ENCODE measurements at places on chromosomes 5 and 9.

DNA sequence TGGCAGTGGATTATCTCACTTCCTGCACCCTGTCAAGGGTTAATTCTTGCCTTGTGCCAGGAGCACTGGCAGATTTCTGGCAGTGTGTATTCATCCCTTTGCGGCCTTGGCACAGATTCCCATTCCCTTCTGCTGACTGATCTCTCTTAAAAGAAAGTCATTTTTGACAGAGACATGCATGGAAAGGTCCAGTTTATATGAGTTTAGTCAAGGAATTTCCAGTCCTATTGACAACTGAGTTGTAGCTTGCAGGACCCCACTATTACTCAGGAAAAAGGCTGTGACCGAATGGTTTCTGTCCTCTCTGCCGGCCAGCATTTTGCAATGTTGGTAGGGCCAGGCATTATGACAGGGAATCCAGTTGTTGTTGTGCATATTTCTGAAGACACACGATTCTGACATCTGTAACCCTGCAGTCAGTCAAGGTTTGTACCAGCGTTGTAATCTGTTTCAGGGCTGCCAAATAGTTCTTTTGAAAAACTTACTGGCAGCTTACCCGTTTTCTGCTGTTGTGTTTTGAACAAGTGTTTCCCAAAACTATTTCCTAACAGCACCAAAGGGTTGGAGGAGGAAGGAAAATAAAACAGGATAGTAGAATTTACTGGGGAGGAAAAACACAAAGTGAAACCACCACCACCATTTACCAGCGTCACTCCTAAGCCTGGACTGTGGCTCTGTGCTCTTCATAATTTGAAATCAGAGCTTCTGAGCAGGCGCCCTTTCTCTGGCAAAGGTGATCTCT lies 243.4 kb upstream of the KLF4 start:
- DNase-seq: no peak

- no peak for DNase-seq
Measured at GRCh38 chr9:76718166-76718565, 46.1 kb upstream of the PCA3 start.

DNA sequence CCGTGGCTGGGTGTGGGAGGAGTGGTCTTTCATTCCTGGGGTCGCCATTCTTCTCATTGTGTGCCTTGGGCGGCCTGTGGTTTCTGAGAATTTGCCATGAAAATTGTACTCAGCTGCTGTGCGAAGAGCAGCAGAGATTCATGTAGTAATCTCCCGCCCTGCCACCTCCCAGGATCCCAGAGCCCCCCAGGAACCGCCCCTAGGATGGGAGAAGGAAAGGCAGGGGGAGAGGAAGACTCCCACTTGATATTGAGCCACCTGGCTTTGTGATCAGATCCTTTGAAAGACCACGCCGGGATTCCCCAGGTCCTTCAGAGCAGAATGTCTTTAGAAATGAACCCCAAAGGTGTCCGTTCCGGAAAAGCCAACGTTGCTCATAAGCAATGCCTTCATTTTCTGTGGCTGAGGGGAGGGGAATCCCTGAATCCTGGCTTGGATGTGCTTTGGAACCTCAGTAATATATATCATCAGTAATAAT lies 27.6 kb downstream of the NEURL1B start:
- DNase-seq: no peak

DNA sequence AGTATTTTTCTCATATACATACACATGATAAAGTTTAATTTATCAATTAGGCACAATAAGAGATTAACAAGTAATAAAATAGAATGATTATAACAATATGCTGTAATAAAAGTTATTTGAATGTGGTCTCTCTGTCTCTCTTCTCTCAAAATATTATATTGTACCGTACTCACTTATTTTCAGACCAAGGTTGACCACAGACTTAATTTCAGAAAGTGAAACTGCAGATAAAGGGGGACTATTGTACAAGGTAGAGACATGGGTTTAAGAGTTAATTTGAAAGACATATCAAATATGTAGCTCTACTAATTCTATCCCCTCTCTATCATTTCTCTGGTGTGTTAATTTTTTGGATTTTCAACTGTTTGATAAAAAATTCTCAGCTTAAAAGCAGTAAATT lies 20.0 kb upstream of the C9 start:
- DNase-seq: no peak

Data from neural progenitor cell (in vitro differentiated cells).